ENCODE measurements at places on chromosomes 5 and 9. TPM values are rescaled to one million over a fixed set of nuclear protein-coding genes. Genes with fewer than 3 reads are reported as not detected.

The NMUR2 gene
- total RNA-seq: not detected

The CCL28 gene
- 1.5 TPM for total RNA-seq

The IRX1 gene
- total RNA-seq: not detected

The ECSCR gene
- 0.74 TPM for total RNA-seq

The GALNT12 gene
- total RNA-seq: 72.3 TPM

The FBP1 gene
- total RNA-seq: not detected

The CACNA1B gene
- under 0.01 TPM for total RNA-seq

The DMRTA1 gene
- total RNA-seq: 1.1 TPM

The IL6ST gene
- total RNA-seq: 481 TPM

Data from smooth muscle cell of the umbilical artery (primary cell).